ENCODE measurements at places on chromosomes 4 and X.
A peak's percentile ranks its signal among the peaks of the same experiment; 100 is the strongest.

GRCh38 chr4:44563496-44563895 is 87.9 kb downstream of the YIPF7 start:
- DNase-seq = no peak

DNA sequence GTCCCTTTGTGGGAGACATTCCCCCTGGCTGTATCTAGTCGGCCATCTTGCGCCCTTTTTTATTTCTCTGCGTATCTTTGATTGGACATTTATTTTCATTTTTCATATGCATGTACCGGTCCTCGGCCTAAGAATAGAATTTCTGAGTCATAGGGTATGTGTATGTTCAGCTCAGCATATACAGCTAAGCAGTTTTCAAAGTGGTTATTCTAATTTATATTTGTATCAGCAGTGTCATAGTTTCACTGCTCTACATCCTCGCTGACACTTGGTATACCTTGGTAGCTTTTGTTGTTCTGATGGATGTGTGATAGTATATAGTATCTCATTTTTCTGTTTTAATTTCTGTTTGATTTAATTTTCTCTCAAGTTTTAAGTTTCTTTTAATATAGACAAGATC is 38.7 kb downstream of the BEX3 start:
- no peak for DNase-seq

DNA sequence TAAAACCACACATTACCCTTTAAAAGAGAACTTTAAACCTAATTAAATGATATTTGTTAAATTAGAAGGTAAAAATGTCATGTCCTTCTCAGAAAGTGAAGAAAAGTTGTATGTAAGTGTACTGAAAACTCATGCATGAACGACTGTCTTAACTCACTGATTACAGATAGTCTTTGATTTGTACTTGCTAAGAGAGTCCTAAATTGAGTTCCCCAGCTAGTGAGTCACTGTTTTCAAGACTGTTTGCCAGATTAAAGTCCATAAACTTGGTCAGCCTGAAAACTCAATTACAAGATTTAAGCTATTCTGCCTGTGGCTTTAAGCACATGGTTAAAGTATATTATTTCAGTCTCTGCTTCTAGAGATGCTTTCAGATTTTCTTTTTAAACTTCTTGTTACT is 124.9 kb upstream of the ZCCHC13 start:
- no peak for DNase-seq

DNA sequence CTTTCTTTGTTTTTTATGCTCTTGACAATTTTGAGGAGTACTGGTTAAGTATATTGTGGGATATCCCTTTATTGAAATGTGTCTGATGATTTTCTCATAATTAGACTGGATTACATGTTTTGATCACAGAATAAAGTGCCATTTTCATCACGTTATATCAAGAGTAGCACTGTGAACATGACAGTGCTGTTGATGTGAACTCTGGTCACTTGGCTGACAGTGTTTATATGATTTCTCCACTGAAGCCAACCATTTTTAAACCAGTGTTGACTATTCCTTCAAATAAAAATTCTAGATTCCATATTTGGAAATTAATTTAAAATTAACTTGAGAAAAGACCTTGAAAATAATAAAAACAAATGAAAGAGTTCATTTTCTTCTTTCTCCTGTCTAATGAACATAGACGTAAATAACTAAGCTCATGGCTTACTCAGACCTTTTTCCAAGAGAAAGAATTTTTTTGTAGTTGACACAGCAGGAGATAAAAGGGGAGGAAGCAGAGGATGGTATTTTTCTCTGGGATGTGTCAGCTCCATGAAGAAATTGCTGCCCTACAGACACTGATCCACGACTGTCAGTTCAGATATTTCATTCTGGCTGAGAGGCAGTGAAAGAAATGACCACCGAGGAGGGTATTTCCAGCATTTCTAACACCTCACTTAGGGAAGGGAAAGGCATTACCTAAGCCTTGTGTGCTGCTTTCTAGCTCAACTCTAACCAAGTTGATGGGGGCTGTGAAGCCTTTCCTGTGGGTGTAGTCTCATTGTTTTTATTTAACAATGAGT is 150.9 kb upstream of the ANK2 start:
- DNase-seq = no peak

DNA sequence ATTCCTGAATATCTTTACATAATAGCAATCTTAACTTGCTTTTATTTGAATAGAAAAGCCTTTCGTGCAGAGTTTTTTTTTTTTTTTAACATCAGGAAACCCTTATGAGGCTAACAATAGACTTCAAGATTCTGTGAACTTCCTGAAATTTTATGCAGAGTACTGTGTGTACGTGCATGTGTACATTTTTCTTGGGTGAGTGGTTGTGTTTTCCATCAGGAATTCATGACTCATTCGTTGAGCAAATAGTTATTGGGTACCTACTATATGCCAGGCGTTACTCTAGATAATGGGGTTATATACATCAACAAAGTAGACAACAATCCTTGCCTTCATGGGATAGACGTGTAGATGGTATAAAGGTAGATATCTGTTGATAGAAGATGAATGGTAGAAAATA is 59.1 kb downstream of the MRPL1 start:
- peak; percentile 7 for DNase-seq

DNA sequence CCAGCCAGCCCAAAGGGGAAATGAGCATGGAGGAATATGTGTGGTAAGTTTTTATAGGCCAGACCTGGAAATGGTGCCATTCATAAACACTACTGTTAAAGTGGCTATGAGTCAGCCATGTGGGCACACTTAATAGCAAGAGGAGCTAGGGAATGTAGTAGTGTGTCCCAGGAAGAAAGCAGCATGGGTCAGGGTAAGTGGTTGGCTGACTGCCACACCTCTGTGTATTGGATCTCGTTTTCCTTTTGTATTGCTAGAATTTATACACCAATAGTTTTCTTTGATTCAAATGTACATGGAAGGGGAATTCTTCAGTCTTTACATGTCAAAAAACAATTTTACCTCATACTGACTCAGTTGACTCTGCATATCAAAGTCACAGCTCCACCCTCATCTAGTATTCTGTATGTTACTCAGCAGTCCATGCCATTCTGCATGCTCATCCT is 22.9 kb upstream of the SGMS2 start:
- no peak for DNase-seq

GRCh38 chr4:186037692-186038658 is 31.0 kb upstream of the TLR3 start:
- DNase-seq = peak; percentile 47

DNA sequence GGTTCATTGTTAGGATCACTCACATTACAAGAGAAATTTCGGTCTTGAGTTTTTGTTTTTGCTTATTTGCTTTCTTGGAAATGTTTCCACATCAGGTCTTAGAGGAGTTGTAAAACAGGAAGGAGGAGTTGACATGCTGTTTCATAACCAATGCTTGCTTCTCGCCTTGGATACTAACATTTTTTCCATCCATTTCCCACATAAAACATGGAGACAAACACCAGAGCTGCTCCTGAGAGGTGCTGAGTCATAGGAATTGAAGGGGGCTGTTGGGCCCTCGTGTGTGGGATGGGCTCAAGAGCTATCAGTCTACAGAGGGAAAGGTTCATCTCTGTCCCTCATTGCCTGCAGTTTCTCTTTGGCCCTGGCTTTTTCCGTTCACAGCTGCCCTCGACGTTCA is 29.9 kb downstream of the TBL1X start:
- DNase-seq = no peak

GRCh38 chr4:128725405-128726055 is 84.0 kb upstream of the JADE1 start:
- no peak for DNase-seq

GRCh38 chr4:89640620-89641366 is 196.2 kb downstream of the SNCA start:
- DNase-seq = peak; percentile 13

- no peak for DNase-seq
Observed at GRCh38 chr4:152456609-152457008, 79.3 kb downstream of the FBXW7 start.

GRCh38 chrX:110310896-110311295 is 7.0 kb downstream of the AMMECR1 start:
- no peak for DNase-seq

GRCh38 chr4:140635606-140636005 is 66.8 kb upstream of the UCP1 start:
- no peak for DNase-seq

DNA sequence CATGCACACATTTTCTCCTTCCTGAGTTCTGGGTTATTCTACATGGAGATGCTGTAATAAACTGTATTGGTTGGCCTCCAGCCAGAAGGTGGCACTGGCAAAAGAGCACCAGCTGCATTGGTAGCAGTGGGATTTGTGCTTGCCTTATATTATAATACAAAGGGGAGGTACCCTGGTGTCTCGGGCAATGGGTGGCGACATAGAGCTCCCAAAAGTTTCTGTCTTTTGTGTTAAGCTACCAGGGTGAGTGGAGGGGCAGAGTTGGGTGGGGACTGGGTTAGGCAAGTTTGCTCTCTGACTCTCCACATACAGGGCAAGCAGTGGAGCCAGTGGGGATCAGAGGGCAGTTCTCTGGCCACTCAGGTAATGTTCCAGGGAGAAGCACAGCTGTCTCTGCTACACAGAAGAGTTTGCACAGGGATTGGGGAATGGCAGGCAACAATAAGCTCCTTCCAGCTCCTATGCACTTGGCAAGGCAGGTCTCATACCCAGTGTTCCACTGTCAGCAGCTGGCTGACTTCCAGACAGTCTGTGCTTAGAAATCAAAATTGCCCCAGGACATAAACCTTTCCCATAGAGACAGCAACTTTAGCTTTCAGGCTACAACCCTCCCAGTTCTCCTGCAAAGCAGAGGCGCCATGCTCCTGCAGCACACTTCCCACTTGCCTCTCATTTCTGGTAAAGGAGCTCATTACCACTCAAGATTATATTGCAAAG is 463.9 kb upstream of the PCDH7 start:
- DNase-seq = no peak

DNA sequence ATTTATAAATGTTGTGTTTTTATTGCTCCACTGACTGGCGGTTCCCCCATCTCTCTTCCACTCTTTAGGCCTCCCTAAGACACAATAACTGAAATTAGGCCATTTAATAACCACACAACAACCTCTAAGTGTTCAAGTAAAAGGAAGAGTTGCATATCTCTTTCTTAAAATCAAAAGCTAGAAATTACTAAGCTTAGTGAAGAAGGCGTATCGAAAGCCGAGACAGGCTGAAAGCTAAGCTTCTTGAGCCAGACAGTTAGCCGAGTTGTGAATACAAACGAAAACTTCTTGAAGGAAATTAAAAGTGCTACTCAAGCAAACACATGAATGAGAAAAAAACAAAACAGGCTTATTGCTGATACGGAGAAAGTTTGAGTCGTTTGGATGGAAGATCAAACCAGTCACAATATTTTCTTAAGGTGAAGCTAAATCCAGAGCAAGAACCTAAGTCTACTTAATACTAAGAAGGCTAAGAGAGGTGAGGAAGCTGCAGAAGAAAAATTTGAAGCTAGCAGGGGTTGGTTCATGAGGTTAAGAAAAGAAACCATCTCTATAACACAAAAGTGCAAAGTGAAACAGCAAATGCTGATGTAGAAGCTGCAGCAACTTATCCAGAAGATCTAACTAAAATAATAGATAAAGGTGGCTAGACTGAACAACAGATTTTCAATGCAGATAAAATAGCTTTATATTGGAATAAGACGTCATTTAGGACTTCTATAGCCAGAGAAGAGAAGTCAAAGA is 194.0 kb upstream of the TTC29 start:
- DNase-seq = no peak

- no peak for DNase-seq
Observed at GRCh38 chr4:169870507-169870906, 112.8 kb upstream of the HPF1 start.

- no peak for DNase-seq
Observed at GRCh38 chrX:46433892-46434291, 111.3 kb downstream of the ZNF674 start.

GRCh38 chr4:22003878-22004277 is 55.3 kb upstream of the KCNIP4 start:
- DNase-seq = no peak

DNA sequence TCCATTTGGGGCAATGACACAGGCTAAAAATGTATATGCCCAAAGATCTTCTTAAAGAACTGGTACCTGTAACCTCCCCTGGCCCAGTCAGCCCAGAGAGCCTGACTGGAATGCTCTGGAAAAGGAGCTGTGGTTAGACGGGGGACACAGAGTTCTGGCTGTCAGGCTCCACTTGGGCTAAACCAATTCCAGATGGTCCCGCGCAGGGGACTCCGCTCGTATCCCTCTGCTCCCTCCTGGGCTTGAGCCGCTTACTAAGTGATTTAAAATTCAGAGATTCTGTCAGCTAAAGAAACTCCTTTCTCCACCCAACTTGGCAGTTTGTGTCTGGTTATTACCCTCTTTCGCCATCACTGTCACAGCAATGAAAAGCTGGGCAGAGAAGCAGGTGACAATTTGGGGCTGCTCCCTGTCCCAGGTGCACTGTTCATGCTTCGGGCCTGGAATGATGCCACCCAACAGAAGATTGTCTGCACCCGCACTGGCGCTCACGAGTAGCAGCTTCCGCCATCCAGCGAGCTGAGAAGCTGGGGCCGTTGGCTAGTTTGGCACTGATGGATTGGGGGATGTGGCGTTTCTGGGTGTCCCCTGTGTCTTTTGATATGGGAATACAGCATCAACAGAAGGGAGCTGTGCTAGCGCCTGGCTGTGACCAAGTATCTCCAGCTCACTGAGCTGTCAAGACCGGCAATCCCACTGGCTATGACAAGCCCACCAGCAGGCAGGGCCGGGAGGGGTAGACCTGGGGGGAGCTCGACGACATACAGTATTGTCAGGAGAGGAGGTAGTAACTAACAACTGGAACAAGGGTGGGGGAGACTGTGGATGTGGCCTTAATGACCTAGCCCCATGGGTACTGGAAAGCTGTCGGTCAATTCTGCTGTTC is 6.7 kb upstream of the IRAK1 start:
- DNase-seq = no peak

- DNase-seq = no peak
Observed at GRCh38 chr4:26522478-26522877, 32.2 kb upstream of the CCKAR start.

- no peak for DNase-seq
Observed at GRCh38 chrX:123797543-123798447, 62.1 kb upstream of the XIAP start.

DNA sequence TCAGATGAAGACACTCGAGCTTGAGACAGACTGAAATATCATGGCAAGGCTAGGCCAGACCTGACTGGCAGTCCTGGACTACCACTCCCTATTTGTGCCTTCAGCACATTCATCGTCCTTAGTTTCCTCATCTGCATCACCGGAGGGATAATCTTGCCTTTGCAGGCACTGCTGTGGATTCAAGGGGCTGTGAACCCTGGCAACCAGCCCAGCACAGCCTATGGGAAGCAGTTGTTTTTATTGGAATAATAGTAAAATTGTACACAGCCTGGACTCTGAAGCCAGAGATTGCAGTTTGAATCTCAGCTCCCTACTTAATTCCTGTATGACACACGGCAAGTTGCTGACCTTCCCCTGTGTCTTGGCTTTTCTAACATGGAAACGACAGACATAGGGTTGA is 161.0 kb downstream of the NSUN7 start:
- DNase-seq = no peak

DNA sequence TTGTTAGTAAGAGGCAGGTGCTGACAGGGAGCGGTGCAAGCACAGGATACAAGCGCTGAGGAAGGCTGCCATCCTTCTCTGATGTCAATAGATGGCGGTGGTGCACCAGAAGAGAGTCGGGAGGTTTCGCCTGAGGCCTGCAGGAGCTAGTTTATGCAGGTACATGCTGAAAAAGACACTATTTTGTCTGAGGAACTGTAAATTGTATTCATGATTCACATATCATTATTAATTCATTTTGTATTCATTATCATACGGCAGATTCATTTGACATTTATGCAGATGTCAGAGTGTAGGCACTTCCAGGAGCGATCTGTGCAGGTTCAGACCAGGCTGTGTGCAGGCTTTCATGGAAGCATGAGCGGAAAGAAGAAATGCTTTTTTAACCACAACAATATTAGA is 824.0 kb downstream of the STIM2 start:
- no peak for DNase-seq

- no peak for DNase-seq
Observed at GRCh38 chr4:99282731-99283130, 8.1 kb downstream of the ADH1A start.

All from 8988T (cell line).